ENCODE measurements at places on chromosomes 2 and 18.
A peak's percentile ranks its signal among the peaks of the same experiment; 100 is the strongest.

- DNase-seq, result no peak
These were observed 22.5 kb downstream of the ALS2 start for GRCh38 chr2:201758234-201758633.

DNA sequence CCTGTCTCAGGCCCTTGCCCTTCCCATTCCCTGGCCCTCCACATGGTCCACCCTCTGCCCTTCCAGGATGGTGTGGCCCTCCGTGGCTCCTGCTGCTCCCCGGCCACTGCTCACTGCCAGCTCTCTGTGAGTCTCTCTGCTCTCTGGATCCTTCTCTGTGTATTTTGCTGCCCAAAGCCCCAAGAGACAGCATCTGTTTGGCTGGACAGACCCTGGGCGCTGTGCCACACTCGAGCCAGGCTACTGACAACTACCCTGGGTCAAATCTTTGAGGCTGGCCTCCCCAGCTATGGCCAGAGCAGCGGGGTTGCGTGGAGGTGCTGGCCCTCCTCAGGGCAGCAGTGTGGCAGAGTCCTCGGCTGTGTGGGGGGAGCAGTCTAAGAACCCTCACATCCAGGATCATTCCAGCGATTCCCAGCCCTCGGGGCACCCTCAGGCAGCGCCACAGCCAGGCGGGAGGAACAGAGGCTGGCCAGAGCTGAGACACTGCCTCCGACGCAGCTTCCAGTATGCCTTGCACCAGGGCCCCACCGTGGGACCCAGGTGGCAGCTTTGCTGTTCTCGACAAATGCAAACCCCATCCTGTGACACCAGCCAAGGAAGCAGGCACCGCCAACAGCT, 139.4 kb upstream of the GLI2 start:
- no peak for DNase-seq

DNA sequence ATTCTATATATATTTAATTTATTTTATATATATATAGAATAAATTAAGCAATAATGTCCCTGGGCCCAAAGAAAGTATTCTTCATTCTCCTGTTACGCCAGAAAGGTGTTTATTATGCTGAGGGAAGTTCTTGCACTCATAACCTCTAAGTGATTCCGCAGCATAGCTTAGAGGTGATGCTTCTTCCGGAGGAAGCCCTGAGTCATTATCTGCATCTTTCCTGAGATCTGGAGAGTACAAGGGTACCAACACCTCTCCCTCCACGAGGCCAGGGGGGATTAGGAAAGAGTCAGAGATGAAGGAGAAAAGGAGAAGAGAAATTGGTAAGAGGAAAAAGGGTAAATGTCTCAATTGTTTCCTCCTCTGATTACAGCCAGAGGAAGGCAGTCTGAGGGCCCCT, 43.1 kb upstream of the RTN4 start:
- no peak for DNase-seq

GRCh38 chr2:127662937-127663565, 12.3 kb downstream of the LIMS2 start:
- no peak for DNase-seq

- peak; percentile 19 for DNase-seq
These were observed 22.3 kb downstream of the KLF7 start for GRCh38 chr2:207143215-207144172.

- no peak for DNase-seq
These were observed 46.8 kb downstream of the PIK3C3 start for GRCh38 chr18:42001801-42002200.

DNA sequence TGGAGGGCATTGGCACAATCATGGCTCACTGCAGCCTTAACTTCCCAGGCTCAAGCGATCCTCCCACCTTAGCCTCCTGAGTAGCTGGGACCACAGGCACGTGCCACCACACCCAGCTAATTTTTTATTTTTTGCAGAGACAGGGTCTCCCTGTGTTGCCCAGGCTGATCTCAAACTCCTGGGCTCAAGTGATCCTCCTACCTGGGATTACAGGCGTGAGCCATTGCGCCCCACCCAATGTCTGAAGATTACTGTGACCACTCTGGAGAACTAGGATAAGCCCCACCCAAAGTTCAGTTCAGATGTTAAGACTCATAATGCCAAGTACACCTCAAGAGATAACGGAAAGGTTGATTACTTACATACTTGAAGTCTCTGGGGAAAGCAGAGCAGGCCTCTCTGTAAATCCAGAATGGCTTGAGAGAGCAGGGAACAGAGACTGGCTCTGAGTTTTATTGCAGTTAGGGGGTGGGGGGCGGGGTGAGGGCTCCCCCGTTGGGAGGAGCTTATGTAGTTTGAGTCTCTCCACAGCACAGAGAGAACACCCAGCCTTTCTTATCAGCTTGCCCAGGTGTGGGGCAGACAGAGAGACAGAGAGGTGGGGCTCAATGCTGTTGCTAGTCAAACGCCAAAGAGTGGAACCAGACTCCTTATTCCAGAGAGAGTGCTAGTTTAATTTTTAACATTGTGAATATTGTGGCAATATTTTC, 26.5 kb upstream of the ERICH2 start:
- DNase-seq, result no peak

GRCh38 chr2:217905896-217906295, 96.9 kb downstream of the TNS1 start:
- no peak for DNase-seq

DNA sequence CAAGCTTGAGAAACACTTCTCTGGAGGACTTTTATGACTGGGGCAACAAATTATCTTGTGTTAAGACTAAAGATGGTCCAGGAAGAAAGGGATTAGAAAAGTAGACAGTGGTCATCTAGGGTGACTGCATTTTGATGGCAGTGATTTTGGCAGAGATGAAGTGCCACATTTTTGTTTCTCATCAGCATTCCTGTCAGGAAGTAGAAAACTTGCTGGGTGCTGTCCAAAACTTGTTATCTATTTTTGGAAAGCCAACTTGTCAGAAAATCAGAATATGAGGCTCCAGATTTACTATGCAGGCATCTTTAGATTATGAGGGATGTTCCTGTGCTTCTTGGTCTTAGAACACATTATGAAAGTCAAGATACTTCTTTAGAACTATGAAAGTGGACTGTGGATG, 29.0 kb upstream of the CALCRL start:
- no peak for DNase-seq

- no peak for DNase-seq
These were observed 14.3 kb upstream of the TRIB2 start for GRCh38 chr2:12702168-12703121.

DNA sequence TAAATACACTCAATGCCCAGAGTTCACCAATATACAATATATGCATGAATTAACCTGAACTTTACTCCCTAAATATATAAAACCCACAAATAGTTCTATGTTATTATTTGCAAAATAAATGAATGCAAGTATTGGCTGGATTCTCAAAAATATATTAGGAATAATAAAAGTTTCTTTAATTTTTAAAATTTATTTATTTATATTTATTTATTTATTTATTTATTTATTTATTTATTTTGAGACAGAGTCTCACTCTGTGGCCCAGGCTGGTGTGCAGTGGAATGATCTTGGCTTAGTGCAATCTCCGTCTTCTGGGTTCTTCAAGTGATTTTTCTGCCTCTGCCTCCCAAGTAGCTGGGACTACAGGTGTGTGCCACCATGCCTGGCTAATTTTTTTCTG, 88.7 kb upstream of the TMEFF2 start:
- no peak for DNase-seq

- DNase-seq, result no peak
These were observed 11.5 kb upstream of the SLC11A1 start for GRCh38 chr2:218370410-218371063.

DNA sequence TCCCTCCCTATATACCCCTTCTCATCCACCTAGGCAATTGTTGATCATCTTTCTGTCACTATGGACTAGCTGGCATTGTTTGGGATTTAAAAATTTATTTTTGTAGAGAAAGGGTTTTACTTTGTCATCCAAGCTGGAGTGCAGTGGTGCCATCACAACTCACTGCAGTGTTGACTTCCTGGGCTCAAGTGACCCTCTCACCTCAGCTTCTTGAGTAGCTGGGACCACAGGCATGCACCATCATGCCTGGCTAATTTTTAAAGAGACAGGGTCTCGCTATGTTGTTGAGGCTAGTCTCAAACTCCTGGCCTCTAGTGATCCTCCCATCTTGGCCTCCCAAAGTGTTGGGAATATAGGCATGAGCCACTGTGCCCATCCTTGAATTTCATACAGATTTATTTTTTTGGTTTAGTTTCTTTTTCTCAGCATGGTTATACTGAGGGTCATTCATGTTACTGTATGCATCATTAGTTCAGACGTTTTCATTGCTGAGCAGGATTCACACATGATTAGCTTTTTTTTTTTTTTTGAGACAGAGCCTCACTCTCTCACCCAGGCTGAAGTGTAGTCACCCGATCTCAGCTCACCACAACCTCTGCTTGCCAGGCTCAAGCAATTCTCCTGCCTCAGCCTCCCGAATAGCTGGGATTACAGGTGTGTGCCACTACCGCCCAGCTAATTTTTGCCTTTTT, 8.6 kb upstream of the PCARE start:
- no peak for DNase-seq

GRCh38 chr2:15638720-15639119, 47.1 kb downstream of the DDX1 start:
- DNase-seq, result no peak

- peak; percentile 95 for DNase-seq
These were observed at the start of gene PSME4 for GRCh38 chr2:53970724-53971602. PSME4 (minus strand) TSS chr2:53970993; CDS start chr2:53970784, 209 bp downstream.

- no peak for DNase-seq
These were observed 44.0 kb upstream of the ROCK2 start for GRCh38 chr2:11388262-11389051.

- peak; percentile 33 for DNase-seq
These were observed 453 bp upstream of the ANTXR1 start for GRCh38 chr2:69012310-69013141.

DNA sequence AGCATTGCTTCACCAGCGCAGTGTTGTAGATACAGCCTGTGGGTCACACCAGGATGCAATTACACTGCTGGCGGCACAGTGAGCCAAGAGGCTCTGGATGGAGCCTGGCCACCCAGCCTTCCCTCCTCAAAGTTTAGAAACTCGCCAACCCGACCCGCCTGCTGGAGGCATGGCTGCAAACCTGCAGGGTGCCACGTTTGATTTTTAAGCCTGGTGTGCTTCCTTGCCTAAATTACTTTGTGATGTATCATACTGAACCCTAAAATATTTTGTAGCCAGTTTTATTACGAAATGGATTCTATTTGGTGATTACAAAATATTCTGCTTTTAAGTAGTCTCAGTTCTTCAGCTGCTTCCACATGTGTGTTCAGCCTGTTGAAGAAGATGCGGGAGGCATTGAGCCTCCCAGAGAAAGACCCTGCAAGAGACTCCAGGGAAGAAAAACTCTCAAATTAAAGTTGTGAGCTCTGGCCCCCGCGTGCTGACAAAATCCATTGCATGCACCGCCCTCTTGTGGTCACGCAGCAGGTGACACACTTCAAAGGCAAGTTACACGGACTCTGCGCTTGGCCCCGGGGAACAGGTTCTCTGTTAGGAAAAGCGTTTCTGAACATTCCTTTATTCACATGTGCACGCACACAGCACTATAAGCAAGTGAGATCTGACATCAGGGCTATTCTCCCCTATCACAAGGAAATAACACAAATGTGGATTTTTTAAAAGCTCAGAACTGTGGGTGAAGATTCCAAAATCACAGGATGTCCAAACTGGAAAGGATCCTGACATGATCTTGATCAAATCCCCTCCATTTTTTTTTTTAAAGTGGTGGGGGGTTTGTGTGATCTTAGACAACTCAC, 63.0 kb upstream of the TWIST2 start:
- peak; percentile 49 for DNase-seq

DNA sequence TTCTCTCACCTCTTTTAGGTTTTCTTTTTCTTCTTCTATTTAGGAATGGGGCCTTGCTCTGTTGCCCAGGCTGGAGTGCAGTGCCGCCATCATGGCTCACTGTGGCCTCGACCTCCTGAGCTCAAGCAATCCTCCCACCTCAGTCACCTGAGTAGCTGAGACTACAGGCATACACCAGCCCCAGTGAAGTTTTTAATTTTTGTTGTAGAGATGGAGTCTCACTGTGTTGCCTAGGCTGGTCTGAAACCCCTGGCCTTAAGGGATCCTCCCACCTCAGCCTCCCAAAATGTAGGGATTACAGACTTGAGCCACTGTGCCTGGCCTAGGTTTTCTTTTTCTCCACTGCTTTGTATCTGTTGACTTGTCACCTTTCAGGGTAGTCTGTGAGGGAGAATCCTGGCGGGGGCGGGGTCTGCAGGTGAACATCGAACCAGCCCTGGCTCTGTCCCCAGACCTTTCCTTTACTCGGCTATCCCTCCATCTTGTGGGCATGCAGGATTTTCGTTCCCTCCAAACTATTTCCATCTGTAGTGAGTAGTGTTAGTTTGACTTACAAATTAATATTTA, 21.7 kb downstream of the NCK2 start:
- DNase-seq, result no peak

DNA sequence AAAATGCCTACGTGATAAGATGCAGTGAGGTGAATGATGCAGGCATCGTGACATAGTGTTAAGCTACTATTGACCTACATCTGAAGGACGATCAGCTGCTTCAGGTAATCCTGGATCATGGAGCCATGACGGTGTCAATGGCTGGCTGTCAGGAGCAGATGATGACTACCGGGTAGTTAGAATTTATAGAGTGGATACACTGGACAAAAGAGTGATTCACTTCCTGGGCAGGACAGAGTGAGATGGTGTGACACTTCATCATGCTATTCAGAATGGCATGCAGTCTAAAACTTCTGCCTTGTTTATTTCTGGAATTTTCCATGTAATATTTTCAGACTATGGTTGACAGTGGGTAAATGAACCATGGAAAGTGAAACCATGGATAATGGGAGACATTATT, 29.5 kb downstream of the METTL8 start:
- no peak for DNase-seq

GRCh38 chr2:148674063-148675020, 29.8 kb downstream of the EPC2 start:
- DNase-seq, result no peak

DNA sequence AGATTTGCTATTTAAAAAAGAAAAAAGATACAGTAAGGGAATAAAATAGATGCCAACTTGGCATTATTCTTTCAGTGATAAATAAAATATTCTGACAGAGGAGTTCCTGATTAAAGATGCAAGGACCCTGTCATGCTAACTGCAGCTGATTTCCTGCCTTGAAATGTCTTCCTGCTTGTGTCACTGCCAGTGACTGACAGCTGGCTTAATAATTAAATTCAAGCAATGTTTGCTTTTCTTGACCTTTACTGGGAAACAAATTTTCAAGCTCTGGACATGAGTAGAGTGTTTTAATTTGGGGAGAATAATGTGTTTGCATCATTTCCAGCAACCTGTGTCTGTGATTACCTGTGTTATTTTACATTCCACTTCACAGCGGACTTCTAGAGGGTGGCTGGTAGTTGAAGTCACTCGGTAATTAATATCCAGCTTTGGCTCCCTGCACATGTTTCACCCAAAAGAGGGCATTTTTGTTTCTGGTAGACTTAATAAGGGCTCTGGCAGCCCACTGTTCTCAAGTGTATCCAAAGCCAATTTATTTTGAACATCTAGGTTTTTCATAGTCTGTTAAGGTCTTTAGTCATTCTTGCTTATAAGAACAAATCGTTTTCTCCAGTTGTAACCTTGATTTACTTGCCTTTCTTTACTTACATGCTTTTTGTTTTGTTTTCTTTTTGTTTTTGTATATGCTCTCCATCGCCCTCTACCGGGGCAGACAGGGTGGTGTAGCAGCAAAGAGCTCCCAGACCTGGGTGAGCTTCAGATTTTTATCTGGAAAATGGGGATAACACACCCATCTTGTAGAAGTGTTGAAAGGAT, 48.5 kb upstream of the PROKR1 start:
- DNase-seq, result peak; percentile 39

Measured in stimulated activated CD4-positive, alpha-beta T cell treated with anti-CD3 and anti-CD28 coated beads, Interleukin-4, amount 100 ng/mL, for 48 hours (primary cell).